ENCODE measurements at places on chromosomes 16 and 17.

- no peak for DNase-seq
Observed at GRCh38 chr16:20873331-20873730, 26.8 kb downstream of the DCUN1D3 start.

GRCh38 chr16:1204933-1205332, 20.1 kb downstream of the TPSG1 start:
- no peak for DNase-seq

- DNase-seq = no peak
Observed at GRCh38 chr17:47224966-47225365, 15.8 kb downstream of the MYL4 start.

DNA sequence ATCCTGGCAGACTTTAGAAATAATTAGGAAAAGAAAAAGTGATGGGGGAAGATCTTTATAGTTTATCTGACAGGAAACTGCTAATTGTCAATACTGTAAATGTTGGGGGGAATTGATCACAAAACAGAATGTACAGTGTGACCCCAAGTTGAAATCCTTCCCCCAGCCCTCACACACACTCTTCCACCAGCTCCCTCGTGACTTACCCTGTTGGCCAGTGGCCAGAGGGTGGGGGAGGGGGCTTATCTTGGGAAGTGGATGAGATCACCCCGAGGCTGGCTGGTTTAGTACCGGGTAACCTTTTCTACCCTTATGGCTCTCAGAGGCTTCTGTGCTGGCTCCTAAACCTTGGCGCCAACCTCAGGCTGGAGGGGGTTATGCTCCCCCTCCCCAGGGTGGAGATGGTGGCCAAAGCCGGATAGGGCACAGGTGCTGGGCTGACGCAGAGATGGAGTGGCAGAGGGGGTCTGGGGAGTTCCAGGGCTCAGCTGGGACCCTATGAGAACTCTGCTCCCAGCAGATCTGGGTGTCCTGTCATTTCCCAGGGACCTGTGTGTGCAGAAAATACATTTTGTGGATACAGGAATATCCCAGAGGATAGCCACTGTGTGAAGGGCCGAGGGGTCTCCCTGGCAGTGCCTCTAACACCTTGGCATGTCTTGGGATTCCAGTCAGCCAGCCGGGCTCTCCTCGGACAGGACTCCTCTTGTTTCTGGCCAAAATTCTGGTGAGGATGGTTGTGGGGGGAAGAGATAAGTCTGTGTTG, 18.6 kb downstream of the CDH16 start:
- peak; percentile 87 for DNase-seq

DNA sequence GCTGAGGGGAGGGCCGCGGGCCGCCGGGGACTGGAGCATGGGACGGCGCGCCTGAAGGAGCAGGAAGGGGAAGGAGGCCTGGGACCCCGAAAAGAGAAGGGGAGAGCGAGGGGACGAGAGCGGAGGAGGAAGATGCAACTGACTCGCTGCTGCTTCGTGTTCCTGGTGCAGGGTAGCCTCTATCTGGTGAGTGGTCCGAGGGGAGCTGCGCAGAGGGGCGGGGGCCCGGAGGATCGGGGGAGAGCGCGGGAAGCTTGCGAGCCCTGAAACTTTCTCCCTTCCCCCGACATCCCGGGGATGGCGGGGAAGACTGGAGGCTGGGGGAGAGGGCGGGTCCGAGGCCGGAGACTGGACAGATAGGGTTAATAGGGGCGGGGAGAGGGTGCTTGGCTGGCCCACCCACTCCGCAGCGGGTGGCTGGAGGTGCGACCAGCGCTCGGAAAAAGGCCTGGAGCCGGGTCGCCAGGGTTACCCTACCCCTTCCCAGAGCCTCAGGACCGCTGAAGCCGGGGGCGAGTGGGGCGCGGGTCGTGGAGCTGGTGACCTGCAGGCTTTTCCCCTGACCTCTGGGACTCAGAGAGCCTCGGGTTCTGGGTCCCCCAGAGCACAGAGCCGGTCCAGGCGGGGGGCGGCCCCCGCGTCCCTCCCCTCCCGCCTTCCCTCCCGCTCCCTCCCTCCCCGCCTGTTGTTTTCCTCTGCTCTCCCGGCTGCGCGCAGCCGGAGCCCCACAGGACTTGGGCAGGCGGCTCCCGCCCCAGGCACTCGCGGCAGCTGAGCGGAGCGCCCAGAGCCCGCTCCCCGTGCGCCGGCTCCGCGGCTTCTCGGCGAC, 631 bp downstream of the NXPH3 start:
- DNase-seq = peak; percentile 35

GRCh38 chr17:77740481-77740880, 218.0 kb upstream of the TNRC6C start:
- no peak for DNase-seq

DNA sequence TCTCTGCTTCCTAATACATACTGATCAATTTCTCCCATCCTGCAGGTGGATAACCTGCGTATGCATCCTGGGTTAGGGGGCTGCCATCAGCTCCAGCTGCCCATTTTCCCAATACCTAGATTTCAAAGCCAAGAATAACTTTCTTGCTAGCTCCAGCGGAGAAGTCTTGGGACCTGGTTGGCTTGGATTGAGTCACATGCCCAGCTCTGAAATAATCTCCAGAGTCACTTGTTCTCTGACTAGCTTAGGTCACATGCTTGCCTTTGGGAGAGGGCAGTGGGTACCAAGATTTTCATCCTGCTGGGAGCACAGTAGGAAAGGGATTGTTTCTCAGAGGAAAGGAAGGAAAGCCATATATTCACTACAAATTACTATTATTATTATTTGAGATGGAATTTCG, 70.0 kb upstream of the ELAC2 start:
- DNase-seq = no peak

DNA sequence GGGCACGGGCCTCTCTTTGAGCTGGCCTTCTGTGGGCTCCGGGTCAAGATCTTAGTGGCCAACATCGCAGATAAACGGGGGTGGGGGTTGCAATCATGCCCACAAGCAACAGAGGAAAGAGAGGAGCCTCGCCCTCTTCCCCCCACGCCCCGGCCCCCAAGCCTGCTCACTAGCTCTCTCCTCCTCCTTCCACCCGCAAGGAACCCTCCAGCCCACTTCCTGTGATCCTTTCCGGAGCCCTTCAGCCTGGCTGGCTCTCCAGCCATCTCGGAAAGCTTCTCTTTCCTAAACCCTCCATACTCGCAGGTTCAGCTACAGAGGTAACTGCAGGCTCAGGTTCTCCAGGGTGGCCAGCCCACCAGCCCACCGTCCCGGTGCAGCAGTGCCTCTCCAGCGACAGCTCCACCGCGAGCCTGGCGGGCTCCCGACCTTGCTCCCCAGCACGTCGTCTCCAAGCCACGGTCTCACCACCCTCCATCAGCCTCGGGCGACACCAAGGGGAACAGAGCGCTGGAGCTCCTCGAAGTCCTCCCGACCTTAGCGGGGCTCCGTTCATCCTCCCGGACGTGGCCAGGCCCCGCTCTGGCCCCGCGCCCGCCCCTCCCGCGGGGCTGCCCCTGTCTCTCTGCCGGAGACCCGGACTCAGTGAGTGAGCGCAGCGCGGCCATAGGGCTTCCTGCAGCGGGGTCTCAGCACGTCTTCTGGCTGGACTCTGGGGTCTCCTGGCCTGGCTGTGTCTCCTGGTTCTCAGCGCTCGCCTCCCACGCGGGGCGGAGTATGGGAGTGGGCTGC, 12.9 kb upstream of the ODF4 start:
- no peak for DNase-seq

DNA sequence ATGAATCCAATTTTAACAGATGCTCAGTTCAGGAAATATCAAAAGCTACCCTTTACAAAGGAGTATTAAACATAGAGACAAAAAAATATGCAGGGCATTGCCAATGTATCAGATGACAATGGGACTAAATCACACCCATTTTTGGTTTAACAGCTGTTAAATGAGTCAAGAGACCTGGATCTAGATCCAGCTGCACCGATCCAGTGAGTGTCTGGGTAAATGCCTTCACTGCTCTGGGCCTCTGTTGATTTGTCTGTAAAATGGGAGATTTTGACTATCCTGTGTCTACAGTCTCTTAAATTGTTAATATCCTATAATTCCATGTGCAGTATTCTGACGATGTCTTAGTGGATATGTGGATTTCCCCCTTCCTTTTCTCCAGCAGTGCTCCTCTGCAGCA, 16.4 kb downstream of the KRT23 start:
- no peak for DNase-seq

DNA sequence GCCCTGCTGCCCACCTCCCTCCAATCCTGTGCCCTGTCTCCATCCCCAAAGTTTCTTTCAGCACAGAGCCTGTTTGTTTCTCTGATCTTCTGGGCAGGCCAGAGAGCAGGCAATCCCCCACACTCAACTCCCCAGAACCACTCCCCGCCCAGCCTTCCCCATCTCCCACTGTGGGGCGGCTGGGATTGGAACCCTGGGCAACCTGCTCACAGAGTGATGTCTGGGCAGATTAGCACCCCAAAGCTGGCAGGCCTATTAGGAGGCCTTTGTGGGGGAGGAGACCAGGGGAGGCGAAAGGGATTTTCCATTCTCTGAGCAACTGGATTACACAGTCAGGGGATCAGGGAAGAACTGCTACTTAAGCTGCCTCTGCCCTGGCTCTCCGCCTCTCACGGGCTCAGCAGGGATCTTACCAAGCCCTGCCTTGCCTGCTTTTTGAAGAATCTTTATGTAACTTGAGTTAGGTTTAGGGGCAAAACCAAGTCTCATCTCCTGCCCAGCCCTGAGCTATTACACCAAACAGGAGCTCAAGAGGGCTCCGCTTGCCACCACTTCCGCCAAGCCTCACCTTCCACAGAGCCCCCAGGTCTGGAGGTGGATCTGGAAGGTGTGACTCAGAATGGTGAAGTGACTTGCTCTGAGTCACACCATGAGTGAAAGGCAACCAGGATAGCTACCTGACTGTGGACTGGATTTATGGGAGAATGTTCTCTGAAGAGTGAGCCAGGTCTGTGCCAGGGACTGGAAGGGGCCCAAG, 16.0 kb upstream of the LHX1 start:
- peak; percentile 96 for DNase-seq

- DNase-seq = no peak
Observed at GRCh38 chr17:4710693-4711634, 532 bp downstream of the ARRB2 start.

- DNase-seq = no peak
Observed at GRCh38 chr16:77650761-77651160, 71.6 kb upstream of the NUDT7 start.

DNA sequence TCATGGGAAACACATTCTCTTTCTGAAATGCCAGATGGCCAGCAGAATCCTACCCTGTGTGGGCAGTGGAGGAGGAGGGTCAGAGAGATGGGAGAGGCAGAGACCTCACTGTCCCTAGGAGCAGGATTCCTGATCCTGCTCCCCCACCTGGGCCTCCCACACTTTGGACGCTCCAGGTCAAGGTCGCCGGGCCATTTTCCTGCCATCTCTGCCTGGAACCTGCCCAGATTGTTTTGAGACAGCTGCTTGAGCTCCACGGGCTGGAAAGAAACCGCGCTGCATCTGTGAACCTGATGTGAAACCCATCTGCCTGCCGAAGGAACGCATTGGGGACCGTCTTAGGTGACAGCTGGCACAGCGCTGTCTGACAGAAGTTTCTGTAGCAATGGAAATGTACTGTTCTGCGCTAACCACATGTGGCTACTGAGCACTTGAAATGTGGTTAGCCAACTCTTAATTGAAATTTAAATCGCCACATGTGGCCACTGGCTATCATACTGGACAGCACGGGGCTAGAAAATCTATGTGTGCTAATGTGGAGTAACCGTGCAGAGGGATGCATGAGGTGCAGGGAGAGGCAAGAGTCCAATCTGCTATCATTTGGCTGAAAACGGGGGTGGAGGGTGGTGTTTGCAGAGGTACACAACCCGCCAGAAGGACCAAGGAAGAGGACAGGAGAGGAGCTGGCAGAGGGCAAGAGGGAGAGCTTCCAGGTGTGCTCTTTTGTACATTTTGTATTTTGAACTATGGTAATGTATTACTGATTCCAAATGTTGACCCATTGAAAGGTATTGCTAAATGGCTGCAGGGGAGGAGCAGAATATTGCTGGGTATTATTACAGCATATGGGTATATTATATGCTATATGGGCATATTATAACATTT, 15.4 kb upstream of the NUBP1 start:
- DNase-seq = no peak

- DNase-seq = no peak
Observed at GRCh38 chr16:75794426-75794825, 68.1 kb upstream of the CPHXL start.

- peak; percentile 44 for DNase-seq
Observed at GRCh38 chr17:43755389-43755875, 3.2 kb downstream of the SOST start.
